ENCODE measurements at places on chromosomes 4 and X.

DNA sequence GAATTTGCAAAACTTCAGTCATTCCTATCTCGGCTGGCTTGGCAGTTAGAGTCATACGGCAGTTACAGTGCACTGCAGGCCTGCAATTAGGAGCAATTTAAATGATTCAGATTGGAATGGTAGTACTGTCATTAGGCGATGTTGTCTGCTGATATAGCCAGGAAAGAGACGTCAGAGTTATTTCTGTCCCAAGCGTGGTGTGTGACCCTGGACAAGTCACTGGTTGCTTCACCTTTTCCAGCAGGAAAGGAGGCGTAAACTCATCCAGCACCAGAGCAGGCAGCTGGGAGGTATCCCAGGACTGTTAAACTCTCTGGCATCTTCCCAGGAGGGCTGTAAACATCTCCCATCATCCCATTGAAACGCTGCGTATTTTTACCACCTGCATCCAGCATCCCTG lies 836 bp upstream of the LNX1 start:
- DNase-seq, result no peak

GRCh38 chr4:129144755-129145206 lies 48.8 kb downstream of the C4orf33 start:
- no peak for DNase-seq

DNA sequence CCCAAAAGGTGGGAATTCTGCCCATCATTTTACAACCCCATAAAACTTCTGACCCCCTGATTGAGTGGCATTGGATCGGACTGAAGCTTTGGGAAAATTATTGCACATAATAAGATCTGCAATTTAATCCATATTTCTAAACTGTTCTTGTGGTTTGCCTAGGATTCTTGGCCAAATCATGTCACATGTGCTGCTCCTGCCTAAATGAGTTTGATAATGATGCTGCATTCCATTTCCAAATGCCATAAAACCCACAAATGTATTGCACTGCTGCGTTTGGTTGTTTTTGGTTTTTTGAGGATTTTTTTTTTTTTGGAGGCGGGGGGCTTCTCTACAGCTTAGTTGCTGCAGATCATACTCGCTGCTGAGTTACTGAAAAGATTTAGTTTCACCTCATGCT lies 153.6 kb downstream of the QDPR start:
- no peak for DNase-seq

DNA sequence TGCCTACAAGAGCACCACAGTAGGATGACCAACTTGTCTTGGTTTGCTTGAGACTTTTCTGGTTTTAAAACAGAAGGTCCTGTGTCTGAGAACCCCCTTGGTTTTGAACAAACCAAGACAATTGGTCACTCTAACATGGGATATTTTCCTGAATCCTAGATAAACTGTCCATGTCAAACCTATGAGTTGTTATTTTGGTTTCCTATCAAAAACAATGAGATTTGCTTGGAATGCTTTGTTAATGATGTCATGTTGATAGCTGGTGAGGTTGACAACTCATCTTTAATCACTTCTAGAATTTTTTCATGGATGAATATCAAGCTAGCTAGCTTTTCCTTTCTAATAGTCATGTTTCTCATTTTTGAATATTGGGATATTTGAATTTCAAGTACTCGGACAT lies 518.3 kb upstream of the ARX start:
- DNase-seq, result no peak

- no peak for DNase-seq
Measured at GRCh38 chr4:121693450-121693849, 3.3 kb downstream of the ANXA5 start.

DNA sequence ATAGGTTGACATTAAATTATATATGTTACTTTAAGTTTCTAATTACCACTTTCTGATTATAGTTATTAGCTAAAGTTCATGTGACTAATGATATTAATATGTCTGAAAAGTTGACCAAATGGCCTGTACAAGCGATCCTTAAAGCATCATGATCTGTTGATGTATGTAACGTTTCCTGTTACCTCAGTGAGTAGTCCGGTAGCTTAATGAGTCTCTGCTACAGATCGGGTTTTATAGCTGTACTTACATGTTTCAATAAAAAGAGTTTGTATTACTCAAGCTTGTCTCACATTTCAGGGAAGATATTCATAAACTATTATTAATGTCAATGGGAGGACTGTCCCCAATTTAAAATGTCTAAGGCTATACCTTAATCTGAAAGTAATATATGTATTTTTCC lies 246.3 kb downstream of the PPP3CA start:
- DNase-seq, result no peak

GRCh38 chr4:23036503-23036902 lies 343.8 kb downstream of the GBA3 start:
- DNase-seq, result no peak
